ENCODE measurements at places on chromosomes 2 and 18.

GRCh38 chr18:24922491-24922890, 429.5 kb downstream of the ZNF521 start:
- DNase-seq: no peak

DNA sequence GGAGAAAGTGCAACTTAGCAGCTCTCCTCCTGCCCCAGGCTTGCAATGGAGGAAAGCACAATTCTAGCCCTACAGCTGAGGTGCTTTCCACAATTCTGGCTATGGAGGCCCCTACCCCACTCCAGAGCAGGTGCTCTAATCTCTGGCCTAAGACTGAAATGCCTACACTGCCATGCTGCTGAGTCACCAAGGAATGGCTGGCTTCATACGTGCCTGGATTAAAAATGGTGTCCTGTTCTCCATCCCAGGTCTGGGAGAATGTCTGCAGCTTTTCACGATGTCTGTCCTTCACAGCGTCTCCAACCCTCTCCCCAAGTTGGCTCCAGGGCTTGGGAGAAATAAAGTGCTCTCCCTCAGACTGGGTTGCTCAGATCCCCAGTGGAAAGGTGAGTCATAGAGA, 48.5 kb downstream of the MBOAT2 start:
- DNase-seq: no peak

DNA sequence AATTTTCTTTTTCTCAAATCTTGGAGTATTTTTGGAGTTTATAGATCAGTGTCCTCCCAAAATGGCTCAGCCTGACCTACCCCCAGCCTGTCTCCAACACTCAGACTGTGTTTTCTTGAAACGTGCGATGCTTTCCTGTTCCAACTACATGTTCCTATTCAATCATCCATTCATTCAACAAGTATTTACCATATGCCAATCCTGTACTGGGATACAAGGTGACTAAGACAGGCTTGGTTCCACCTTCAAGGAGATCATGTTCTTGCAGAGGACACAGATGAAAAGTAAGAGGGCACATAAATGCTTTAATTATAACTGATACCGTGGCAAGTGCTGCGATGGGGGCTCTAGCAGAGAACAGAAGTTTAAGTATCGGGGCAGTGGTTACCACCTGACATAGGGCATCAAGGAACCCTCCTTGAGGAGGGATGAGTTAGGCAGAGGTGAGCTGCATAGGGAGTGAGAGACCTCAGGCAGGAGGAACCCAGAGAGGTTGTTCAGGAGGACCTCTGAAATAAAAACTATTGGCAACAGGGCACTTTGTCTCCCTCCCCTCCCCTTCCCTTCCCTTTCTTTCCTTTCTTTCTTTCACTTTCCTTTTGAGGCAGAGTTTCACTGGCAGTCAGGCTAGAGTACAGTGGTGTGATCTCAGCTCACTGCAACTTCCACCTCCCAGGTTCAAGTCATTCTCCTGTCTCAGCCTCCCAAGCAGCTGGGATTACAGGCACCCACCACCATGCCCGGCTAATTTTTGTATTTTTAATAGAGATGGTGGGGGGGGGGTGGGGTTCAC, 469.0 kb downstream of the EPHA4 start:
- DNase-seq: no peak

GRCh38 chr2:163375070-163375469, 360.7 kb downstream of the FIGN start:
- DNase-seq: no peak

DNA sequence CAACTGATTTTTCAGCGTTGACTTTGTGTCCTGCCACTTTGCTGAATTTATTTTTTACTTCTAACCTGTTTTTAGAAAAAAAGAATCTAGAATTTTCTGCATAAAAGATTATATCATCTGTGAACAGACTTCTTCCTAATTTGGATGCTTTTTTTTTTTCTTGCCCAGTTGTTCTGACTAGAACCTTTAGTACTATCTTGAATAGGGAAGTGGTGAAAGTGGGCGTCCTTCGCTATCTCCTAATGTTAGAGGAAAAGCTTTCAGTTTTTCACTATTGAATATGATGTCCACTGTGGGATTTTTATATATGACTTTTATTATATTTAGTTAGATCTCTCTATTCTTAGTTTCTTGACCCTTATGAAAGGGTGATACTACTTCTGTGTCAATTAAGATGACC, 25.7 kb upstream of the KCNJ13 start:
- no peak for DNase-seq
